ENCODE measurements at places on chromosomes 3 and 15. TPM values are rescaled to one million over a fixed set of nuclear protein-coding genes. Genes with fewer than 3 reads are reported as not detected.

Gene CMTM8
- 1.7 TPM for total RNA-seq

Gene ZMYND10
- 0.24 TPM for total RNA-seq

Gene TRIM59
- total RNA-seq: 9.2 TPM

Gene NR2F2
- total RNA-seq: 4.8 TPM

Gene SLC22A13
- 0.24 TPM for total RNA-seq

Gene CYB561D2
- 28.4 TPM for total RNA-seq

Gene HPS3
- total RNA-seq: 19.5 TPM

Gene THSD4
- total RNA-seq: 23.1 TPM

Gene MYH15
- under 0.01 TPM for total RNA-seq

Gene DUOX1
- 34.3 TPM for total RNA-seq

Gene PCSK6
- 1.7 TPM for total RNA-seq

Gene RABL3
- 18.8 TPM for total RNA-seq

Gene MTHFS
- 21.3 TPM for total RNA-seq

Gene GOLGA6L4
- 0.21 TPM for total RNA-seq

Gene CCDC54
- total RNA-seq: not detected

Gene NMB
- 4.7 TPM for total RNA-seq

All from tracheal epithelial cell (primary cell).